Liver (tissue), 10 donors: ENCODE measurements at places on chromosomes 7 and 10. TPM values are rescaled to one million over a fixed set of nuclear protein-coding genes. Genes with fewer than 3 reads are reported as not detected.

DNA sequence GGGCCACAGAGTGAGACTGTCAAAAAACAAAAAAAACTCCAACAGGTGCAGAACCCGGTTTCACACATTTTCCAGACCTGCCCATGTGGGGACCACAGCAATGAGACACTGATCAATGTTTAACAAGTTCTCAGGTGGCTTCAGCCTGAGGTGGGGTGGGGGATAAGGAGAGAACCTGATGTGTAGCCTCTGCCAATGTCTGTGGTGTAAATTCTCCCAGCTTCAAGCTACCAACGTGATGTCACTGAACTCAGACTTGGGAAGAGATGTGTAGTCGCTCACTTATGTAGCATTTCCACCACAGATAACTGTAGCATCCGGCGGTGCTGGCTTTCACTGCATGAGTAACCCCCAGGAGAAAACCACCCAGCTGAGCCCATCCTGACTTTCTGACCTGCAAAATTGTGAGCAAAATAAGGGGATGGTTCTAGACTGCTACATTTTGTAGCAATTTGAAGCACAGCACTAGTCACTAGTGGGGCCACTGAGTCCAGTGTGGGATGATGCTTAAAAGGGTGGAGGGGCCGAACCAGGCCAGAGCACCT, 13.8 kb upstream of the TNRC18 start:
- no peak for DNase-seq

GRCh38 chr7:24854866-24855265, 97.6 kb upstream of the GSDME start:
- DNase-seq, result no peak

- no peak for DNase-seq
Measured at GRCh38 chr7:93316730-93317129, 84.6 kb downstream of the VPS50 start.

DNA sequence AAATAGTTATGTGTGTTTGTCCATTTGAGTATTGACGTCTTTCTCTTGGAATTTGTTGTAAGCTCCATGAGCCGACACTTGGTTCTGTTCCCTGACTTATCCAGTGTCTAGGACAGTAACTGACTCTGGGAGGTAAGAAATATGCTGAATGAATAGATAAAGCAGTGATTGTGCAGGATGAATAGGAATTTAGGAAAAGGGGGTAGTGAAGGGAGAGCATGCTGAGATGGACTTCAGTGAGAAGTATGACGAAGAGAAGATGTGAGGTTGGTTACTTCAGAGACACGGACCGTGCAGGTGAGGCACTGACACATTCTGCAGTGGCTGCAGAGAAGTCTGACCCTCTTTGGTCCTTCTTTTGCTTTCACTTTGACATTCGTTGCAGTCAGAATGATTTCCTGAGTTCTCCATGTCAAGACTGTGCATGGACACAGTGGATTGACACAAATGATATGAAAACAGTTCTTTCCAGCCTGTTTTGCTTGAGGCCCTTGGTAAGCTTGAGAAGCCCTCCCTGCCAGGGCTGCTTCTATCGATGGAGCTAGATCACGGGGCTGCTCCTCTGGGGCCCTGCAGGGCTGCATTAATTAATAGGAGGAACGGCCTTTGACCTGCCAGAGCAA, 261.5 kb upstream of the SORCS1 start:
- no peak for DNase-seq

Gene MARVELD1
- total RNA-seq, result 2.3 TPM

Gene FRAT2
- total RNA-seq, result 14.4 TPM

GRCh38 chr7:127089146-127089545, 163.6 kb downstream of the GRM8 start:
- no peak for DNase-seq

GRCh38 chr10:122052701-122053100, 63.7 kb downstream of the TACC2 start:
- DNase-seq, result no peak

DNA sequence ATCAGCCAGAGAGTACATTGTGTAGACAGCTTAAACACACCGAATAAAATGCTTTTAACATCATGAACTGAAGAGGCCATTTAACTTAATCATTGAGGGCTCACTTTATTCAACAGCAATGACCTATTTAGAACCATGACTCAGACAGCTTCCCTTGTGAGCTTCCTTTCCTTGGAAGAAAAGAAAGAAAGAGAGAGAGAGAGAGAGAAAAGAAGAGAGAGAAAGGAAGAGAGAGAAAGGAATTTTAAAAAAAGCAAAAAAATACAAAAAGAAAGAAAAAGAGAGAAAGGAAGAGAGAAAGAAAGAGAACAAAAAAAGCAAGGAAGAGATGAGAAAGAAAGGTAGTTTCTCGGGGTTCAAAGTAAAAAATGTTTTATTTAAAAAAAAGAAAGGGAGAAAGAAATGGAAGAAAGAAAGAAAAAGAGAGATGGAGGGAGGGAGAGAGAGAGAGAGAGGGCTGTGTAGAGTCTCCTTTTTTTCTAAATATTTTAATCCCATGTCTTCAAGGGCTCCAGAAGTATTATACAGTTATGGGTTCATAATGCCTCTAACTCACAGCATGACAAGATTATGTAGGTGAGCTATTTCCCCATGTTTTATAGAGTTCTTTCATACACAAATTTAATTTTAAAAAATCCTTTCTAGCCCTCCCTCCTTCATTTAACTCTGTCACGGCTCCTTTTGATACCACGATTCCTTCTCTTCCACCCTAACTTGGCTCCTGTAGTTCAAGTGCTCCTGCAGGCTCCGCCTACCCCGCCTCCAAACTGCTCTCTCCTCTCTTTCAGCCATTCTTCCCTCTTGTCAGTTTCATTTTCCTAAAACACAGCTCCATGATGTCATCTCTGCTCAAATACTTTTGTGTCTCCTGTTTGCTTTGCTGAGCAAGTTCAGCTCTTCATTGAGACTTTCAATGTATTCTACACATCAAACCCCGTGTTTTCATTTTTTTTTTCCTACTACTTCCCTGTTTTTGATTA, 85.5 kb downstream of the PRTFDC1 start:
- DNase-seq, result no peak

- DNase-seq, result no peak
Measured at GRCh38 chr7:80879849-80880248, 39.0 kb downstream of the SEMA3C start.

- DNase-seq, result no peak
Measured at GRCh38 chr10:103491729-103492364, 1.7 kb upstream of the NEURL1 start.
